Activated naive CD4-positive, alpha-beta T cell treated with anti-CD3 and anti-CD28 coated beads, Interleukin-2, amount 50 U/mL, for 72 hours (primary cell): ENCODE measurements at places on chromosomes 2 and 18. TPM values are rescaled to one million over a fixed set of nuclear protein-coding genes. Genes with fewer than 3 reads are reported as not detected.

RETREG2 gene
- total RNA-seq: 93.0 TPM

DPYSL5 gene
- total RNA-seq: not detected

ABCG8 gene
- total RNA-seq: not detected

ADRA2B gene
- total RNA-seq: 0.47 TPM

GALNT3 gene
- total RNA-seq: 5.3 TPM

UGT1A8 gene
- not detected for total RNA-seq

ALPP gene
- total RNA-seq: 0.53 TPM

GAREM1 gene
- not detected for total RNA-seq

CLK1 gene
- total RNA-seq: 138 TPM

UGT1A10 gene
- total RNA-seq: not detected

UGGT1 gene
- 39.8 TPM for total RNA-seq

- no peak for DNase-seq
Measured at GRCh38 chr18:58098706-58099105, 54.7 kb downstream of the NEDD4L start.

GRCh38 chr2:128841803-128842202 is 523.1 kb upstream of the HS6ST1 start:
- no peak for DNase-seq

DNA sequence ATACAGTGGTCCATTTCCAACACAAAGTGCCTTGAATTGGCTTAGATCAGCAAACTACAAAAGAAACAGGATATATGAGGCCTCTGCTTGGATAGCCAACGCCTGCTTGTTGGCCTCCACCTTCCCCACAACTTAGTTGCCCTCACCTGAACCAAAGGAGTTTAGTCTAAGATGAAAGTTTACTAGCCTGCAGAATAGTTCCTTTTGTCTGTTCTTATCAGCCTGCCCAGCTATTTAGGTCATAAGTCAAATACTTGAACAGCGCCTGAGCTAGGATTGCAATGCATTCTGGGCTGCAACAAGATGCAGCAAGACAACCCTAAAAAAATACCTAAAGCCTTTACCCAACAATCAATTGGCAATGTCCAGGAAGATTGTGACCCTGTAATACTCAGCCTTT is 13.1 kb upstream of the EPG5 start:
- no peak for DNase-seq

DNA sequence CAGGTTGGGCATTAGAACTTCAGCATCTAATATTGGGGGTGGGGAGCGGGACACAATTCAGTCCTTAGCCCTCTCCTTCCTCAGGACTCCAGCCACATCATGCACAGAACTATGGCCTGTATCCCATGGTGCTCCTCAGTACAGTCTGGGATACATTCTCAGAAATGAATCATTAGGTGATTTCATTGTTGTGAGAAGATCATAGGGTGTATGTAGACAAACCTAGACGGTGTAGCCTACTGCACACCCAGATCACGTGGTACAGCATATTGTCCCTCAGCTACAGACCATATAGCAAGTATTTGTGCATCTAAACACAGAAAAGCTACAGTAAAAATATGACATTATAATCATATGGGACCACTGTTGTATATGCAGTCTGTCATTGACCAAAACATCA is 23.2 kb upstream of the IMP4 start:
- DNase-seq: no peak

DNA sequence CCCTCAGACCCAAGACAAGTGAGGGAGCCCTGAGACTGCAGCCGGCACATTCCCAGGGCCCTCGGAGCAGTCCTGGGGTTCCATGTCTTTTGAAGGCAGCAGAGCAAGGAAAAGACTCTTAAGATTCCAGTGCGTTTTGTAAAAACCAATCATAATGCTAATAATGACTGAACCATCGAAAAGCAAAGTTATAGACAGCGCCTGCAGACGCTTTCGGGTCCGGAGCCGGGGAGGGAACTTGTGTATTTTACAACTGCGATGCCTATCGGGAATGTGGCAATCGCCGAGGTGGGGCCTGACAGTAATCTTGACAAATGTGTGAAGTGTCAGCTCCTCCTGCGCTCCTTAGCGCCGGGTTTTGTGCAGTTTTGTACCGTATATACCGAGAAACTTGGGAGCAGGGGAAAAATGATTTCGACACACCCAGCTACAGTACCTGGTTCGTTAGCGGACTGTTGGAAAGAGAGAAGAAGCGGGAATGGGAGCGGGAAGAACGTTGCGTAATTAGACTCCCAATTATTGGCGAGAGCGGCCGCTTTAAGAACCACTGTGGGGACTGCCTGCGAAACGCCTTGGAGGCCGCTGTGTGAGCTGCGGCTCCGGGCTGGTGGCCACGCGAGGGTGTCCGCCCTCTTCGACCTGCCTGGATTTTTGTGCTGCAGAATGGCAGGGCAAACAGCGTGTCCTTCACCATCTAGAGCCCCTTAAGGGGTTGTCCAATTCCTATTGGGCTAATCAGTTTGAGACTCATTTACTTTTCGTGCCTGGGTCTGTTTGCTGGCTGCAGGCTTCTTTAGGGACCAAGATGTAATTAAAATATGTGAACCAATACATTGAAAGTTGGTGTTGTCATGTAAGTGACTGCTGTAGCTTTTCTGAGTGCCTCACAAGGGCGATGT is 2.4 kb downstream of the EPAS1 start:
- no peak for DNase-seq

DNA sequence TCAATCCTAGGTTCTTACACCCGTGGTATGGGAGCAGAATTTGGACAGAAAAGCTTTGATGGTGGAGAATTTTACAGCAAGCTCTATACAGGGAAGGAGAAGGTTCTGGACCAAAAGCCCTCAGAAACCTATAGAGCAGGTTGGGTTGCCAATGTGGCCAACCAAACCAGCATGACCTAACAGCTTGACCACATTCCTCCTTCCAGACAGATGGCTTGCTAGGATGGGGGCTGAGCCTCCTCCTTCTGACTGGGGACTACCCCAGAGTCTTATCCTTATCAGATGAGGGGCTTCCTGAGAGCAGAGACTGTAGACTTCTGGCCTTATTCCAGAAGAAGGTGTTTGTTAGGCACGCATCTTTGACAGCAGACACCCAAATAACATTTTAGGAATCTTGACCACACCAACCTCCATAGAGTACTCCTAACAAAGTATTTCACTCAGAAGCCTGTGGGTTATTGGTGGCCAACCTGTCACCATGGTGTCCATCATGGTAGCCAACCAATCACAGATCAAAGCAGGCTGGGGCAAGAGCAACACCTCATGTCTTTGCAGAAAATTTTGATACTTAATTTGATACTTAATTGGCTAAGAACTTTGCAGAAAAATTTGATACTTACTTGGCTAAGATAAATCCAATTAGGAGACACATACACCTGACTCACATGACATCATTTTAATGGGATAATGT is 34.8 kb upstream of the EPAS1 start:
- no peak for DNase-seq

- no peak for DNase-seq
Measured at GRCh38 chr2:240451108-240451611, 15.7 kb downstream of the GPC1 start.

- DNase-seq: no peak
Measured at GRCh38 chr18:48804856-48805610, 145.7 kb downstream of the SMAD7 start.

DNA sequence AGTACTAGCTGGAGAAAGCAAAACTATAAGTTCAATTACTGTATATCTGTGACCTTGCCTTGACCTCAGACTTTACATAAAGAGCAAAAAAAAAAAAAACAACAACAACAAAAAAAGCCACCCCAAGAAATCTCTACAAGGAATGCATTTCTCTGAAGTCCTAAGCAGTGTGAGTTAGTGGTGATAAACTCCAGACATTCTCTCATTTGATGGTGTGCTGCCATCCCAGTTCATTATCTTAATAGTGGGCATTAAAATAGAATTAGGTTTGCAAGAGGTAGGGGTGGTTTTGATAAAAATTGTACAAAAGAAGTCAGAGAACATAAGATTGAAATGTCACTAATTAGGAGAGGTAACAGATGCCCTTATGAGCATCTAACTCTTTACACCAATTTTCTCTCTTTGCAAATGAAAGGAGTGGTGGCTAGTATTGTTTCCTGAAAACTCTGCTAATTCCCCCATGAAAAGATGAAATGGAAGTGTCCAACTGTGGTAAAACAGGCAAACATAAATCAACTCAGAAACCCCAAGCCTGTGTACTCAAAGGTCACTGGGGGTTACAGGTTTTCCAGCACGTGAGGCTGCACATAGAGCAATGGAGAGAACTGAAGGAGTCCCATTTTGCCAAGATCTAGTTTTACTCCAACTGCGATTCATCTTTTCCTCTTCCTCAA is 131.9 kb downstream of the MEIS1 start:
- DNase-seq: no peak

- no peak for DNase-seq
Measured at GRCh38 chr2:62034715-62035114, 129.2 kb downstream of the COMMD1 start.

DNA sequence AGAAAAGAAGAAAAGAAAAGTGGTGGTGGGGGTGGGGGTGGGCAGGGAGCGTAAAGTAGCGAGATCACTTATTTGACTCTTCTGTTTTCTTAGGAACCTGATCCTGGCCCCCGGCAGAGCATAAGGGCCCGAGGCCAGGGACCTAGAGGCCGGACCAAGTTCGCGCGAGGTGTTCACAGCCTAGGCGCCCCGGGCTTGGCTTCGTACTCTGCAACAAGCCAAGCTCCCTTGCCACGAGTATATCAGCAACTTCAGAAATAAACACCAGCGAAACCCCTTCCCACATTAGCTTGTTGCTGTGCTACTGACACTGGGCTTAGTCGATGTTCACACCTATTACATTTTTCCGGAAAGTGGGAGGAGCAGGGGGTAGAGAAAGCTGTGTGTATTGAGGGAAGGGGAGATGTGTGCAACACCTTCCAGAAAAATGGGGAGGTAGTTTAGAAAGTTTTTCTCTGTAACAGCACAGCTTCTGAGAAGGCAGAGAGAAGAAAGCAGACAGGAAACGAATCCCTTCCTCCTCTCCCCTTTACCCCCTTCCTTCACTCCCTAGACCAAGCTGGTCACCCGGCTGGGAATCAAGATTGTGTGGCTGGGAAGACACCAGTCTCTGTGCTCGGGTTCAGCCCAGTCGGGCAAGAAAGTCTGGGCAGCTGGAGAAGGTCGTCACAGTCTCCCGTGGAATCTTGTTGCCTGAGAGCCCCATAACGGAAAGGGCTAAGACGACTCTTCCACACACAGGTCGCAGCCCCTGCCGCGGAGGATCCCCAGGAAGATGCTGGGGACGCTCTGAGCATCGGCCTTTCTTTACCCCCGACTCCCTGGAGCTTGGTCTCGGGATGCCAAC is 12.0 kb upstream of the SATB2 start:
- DNase-seq: peak; percentile 7

DNA sequence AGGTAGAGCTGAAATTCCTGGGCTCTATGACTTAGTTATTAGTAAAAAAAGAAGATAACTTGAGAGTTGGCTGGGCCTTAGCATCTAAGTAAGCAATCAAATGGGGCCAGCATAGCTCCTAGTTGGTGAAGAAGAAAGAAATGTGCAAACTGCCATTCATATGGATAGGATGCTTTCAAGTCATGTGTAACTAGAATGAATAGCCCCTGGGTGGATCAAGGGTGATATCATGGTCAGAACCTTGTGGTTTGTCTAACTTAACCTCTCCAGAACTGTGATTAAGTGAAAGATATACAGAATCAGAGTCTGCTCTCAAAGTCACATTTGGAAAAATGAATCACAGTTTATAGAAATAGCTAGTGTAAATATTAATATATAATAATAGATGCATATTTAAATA is 198.7 kb upstream of the DTNA start:
- DNase-seq: no peak

GRCh38 chr2:229376866-229377265 is 105.8 kb upstream of the PID1 start:
- no peak for DNase-seq

DNA sequence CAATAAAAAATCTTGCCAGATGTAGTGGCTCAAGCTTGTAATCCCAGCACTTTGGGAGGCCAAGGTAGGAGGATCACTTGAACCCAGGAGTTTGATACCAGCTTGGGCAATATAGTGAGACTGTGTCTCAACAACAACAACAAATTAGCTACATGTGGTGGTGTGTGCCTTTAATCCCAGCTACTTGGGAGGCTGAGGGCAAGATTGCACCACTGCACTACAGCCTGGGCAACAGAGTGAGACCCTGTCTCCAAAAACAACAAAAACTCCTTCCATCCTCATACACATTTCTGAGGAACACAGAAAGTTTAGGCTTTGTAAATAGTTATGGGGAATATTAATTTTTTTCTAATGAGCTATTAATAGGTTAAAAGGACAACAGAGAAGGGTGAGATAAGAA is 17.0 kb downstream of the PDE6D start:
- DNase-seq: no peak

DNA sequence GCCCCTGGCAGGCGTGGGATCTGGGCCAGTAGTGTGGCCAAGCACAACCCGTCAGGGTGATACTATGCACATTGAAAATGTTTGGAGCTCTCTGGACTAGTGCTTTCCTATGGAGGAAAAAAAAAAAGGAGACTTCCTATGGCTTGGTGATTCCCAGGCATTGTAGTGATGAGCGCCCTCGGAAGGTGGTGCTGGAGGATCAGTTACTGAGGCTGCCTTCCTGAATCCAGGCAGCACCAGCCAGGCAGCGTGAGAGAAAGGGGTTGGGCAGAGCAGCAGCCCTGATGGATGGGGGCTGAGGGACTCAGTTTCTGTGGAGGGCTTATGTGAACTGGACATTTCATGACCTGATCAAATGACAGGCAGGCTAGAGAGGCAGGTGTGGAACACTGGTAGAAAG is 70.9 kb downstream of the CHRNA1 start:
- DNase-seq: no peak

DNA sequence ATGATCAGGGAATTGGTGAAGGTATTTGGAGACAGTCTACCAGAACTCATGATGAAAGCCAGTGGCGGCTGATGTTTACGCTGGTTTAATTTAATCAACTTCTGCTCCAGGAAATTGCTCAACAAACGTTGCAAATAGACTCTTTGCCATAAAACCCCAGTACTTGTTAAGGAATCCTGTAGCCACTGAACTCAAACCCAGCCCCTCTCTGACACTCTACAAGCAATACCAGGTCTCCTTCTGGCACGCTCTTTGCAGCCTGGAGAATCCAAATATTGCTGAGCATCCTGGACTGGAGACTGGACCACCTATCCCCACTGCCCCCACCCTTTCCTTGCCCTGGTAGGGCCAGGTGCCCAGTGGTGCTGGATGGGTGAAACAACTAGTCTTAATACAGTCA is 308.2 kb downstream of the FBXO15 start:
- DNase-seq: no peak

GRCh38 chr2:48560546-48561209 is 30.7 kb downstream of the STON1 start:
- DNase-seq: no peak

- no peak for DNase-seq
Measured at GRCh38 chr18:37570336-37570930, 4.8 kb upstream of the CELF4 start.

- DNase-seq: no peak
Measured at GRCh38 chr2:237271698-237272652, 142.0 kb downstream of the COL6A3 start.

DNA sequence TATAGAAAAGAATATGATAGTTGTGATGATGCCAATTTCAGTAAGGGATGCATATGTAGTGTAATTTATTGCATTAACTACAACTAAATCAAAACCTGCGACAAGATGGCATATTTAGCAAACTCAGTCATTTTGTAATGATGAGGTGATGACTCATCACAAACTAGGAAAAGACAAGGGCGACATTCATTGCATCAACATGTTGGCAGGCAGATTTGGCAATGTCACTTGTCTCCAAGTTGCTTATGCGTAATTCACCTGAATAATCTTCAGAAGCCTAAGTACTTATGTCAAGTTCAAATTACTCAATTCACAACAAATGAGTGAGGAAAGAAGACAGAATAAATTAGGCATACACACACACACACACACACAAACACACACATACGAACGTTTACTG is 273.2 kb upstream of the RGPD4 start:
- DNase-seq: no peak

- no peak for DNase-seq
Measured at GRCh38 chr2:235171550-235172031, 219.8 kb downstream of the SH3BP4 start.
